ENCODE measurements at places on chromosomes 5 and 9. TPM values are rescaled to one million over a fixed set of nuclear protein-coding genes. Genes with fewer than 3 reads are reported as not detected.

Gene ACTBL2
- 0.97 TPM for total RNA-seq

Gene OR13D1
- total RNA-seq = not detected

Gene EQTN
- not detected for total RNA-seq

Gene LURAP1L
- 49.0 TPM for total RNA-seq

Gene SLCO6A1
- total RNA-seq = under 0.01 TPM

Gene UNC13B
- total RNA-seq = 23.7 TPM

Gene UHRF2
- total RNA-seq = 46.4 TPM

Gene COL27A1
- total RNA-seq = 23.3 TPM

Gene PIP5K1B
- total RNA-seq = under 0.01 TPM

Gene NUTM2G
- not detected for total RNA-seq

Gene CCDC180
- total RNA-seq = 3.0 TPM

Gene PCDHGB2
- 2.3 TPM for total RNA-seq

Gene FOXD4L5
- under 0.01 TPM for total RNA-seq

Gene RNF20
- total RNA-seq = 20.9 TPM

Gene SLC6A7
- under 0.01 TPM for total RNA-seq

Gene SLC6A18
- not detected for total RNA-seq

Gene DRD1
- under 0.01 TPM for total RNA-seq

Gene FOXD1
- 6.1 TPM for total RNA-seq

Gene CTXN3
- not detected for total RNA-seq

Measured in fibroblast of villous mesenchyme (primary cell).